ENCODE measurements at places on chromosomes 2 and 18.

- no peak for DNase-seq
Observed at GRCh38 chr2:170152421-170152820, 25.5 kb upstream of the MYO3B start.

DNA sequence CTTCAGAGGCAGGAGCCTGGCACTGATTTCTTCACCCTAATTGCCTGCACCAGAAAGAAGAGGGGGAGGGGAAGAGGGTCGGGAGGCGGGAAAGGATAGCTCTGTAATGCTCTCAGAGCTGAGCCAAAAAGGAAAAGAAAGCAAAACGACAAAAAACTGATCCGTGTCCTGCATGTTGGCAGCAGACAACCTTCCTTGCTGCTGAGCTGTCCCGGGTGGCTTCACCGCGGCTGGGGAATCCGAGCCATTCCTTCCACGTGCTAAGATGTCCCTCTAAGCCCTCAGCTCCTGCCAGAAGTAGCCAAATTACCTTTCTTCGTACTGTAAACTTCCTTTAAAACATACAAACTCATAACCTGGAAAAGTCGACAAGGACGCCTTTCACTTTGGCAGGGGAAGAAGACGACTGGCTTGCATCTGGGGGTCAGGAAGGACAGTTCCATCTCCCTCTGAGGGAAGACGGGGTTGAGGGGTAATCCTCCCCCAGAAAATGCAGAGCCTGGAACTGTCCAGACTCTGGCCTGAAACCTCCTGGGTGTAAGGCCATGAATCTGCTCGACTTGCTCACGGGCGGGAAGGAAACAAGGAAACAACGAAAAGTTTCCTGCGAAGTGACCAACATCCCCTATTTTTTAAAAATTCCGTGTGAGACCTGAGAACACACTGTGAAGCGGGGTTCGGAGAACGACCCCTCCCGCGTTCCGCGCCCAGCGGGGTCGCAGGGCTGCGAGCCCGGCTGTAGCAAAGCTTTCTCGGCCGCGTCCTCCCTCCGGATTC, 7.7 kb downstream of the OTX1 start:
- DNase-seq = no peak

GRCh38 chr2:115036818-115037217, 594.4 kb downstream of the DPP10 start:
- no peak for DNase-seq

DNA sequence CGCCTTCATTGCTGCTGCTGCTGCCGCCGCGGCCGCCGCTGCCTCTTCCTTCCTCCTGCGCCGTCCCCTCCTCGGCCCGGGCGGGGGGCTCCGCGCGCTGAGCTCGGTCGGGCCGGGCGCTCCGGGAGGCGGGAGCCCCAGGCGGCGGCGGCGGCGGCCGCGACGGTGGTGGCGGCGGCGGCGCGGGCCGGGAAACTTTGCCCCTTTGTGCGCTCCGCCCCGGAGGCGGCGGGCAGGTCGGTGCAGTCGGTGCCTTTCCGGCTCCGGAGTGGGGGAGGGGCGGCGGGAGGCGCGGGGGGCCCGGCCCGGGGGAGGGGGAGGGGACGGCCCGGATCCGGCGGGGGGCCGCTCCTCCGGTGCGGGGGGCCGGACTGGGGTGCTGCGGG, 205 bp downstream of the TET3 start:
- DNase-seq = peak; percentile 54

GRCh38 chr2:16069663-16069932, 129.2 kb downstream of the MYCN start:
- DNase-seq = no peak

DNA sequence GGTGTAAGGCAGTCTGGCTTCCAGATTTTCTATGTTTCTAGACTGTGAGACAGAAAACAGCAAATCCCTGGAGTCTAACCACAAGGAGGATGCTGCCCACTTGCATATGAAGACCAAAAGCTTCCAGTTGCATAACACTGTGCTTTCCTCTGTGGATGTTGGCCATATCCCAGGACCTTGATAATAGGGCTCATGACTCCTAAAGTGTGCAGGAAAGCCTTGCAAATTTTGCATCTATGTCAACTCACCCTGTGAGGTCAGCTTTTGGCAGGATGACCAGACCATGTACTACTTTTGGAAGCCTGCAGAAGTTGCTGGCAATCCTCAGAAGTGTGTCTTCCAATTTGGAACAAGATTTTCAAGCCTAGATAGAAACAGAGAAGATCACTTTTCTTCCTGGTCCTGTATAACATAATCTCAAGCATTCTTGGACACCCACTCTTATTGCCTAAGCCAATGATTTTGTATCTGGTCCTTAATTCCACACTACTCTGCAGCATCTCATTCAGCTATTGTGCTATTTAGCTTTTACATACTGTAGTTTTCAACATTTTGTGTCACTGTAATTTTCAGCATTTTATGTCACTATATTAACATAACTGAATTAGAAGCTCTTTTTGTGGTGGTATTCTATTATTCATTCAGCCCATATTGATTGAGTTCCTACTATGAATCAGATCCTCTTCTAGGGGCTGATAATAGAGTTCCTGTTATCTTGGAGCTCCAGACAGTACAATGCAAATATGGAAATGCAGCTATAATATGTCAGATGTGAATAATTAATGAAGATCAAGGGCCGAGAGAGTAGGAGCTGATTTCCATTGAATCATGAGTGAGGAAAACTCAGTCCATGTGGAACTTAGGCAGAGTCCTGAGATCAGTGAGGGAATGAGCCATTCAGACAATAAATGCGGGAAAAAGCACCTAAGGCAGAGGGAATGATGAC, 85.3 kb upstream of the RAB27B start:
- DNase-seq = no peak

GRCh38 chr2:126655500-126656430, at the start of gene GYPC:
GYPC (plus strand) TSS chr2:126656158; CDS start chr2:126656264, 106 bp downstream.
- DNase-seq = peak; percentile 56

DNA sequence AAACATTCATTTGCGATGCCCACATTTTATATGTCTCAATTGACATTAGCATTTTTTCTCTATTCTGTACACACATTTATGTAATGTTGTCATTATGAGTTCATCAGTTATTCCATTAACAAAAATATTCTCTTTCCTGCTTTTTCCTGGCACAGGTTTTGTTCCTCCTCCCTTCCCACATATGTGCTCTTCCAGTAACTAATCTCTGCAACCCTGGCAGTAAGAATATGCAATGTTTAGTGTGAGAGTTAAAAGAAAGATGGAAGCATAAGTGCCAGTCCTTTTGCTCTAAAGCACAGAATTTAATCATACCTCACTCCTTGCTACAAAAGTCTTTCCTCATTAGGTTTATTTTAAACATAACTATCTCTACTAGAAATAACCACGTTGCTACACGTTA, 155.8 kb upstream of the ERBB4 start:
- no peak for DNase-seq

- DNase-seq = no peak
Observed at GRCh38 chr18:69787825-69788547, 159.7 kb downstream of the CD226 start.

DNA sequence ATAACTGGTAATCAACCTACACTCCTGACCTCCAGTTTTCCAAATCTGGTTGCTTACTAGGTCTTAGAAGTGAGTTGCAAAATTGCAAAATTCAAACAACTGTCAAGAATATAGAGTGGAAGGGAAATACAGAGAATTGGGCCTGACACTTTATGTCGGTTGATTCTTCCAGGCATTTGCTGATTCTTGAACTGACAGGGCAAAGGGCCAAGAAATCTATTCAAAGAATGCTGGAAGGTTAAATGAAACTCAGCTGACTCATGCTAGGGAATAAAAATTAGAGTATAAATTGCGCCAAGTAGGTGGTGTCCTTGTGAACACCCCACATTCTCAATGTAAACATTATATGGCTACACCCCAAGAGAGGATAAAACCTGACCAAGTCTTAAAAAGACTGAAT, 21.5 kb upstream of the ZSCAN30 start:
- no peak for DNase-seq

DNA sequence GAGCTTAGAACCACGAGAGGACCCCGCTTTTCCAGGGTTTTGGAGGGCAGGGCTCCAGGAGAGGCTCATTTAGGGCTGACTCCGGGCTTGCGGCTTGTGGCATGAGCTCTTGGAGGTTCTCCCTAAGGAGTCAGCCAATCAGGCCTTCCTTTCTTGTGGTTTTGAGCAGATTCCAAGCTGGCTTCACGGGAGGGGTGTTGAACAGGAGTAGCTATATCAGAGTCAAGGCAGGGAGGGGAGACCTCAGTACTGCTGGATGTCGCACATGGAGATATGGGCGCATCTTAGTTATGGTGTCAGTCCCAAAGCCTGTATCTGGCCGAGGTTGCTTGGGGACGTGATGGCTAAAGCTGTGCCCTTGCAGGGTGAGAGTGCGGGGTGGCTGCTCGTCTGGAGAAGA, 98.6 kb downstream of the AGAP1 start:
- no peak for DNase-seq

GRCh38 chr2:175575346-175576258, 394.1 kb upstream of the ATP5MC3 start:
- DNase-seq = no peak

DNA sequence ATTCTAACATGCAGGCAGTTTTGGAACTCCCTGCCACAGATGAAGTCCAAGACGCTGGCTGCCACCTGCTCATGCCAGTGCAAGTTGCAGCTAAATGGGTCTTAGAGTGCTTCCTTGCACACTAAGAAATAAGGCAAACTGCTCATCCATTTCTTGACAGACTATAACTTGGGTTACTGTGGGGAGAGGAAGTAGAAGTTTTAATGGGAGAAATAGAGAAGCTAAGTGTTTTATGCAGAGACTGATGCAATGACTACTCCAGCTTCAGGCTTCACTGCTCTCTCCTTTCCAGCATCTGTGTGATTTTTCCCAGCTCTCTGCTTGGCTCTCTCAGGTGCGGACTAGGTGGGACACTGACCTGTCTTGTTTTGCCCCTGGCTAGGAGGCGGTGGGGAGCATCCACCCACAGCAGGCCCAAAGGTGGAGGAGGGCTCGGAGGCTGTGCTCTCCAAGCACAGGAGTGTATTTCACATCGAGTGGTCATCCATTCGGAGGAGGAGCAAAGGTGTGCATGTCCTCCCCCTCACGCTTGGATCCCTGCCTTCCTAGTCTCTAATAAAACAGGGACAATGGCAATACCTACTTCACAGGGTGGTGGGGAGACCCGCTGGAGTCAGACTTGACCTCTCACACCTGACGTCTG, 48.2 kb downstream of the SLC14A2 start:
- no peak for DNase-seq

GRCh38 chr2:77469106-77469505, 53.1 kb downstream of the LRRTM4 start:
- no peak for DNase-seq

GRCh38 chr2:126699018-126699417, 43.1 kb downstream of the GYPC start:
- no peak for DNase-seq

DNA sequence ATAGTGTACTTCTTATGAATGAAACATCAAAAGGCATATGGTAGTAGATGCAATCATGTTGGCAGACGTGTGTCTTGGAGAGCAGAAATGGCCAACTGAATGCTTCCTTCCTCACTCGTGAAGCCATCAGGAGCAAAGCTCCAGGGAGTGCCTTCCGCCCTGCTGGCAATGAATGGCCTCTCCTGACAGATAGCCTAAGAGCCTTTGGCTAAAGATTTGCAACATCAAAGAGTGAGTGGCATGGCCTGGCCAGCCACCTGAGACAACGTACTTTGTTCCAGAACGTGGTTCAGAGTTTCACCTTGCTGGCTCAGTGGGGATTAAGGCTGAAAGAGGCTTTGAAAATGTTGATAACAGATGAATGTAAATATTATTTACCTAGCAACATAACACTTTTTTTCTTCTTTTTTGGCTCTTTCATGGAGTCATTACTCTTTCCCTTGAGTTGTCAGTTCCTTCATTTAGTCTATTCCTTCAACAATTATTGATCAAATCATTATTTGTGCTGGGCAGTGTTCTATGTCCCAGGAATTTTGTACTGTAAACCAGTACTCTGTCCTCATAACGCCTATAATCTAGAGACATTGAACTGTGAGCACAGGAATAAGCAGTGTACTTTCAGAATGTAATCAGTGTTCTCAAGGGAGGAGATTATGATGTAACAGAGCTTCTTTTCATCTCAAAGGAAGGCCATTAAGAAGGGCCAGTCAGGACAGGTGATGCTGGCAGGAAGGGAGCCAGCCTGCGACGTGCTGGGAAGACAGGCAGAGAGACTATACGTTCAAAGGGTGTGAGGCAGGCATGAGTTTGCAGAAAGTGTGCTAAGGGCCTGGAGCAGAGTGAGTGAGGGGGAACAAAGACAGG, 59.4 kb upstream of the SH3RF3 start:
- DNase-seq = no peak

- no peak for DNase-seq
Observed at GRCh38 chr2:20590704-20591515, 60.0 kb downstream of the HS1BP3 start.

DNA sequence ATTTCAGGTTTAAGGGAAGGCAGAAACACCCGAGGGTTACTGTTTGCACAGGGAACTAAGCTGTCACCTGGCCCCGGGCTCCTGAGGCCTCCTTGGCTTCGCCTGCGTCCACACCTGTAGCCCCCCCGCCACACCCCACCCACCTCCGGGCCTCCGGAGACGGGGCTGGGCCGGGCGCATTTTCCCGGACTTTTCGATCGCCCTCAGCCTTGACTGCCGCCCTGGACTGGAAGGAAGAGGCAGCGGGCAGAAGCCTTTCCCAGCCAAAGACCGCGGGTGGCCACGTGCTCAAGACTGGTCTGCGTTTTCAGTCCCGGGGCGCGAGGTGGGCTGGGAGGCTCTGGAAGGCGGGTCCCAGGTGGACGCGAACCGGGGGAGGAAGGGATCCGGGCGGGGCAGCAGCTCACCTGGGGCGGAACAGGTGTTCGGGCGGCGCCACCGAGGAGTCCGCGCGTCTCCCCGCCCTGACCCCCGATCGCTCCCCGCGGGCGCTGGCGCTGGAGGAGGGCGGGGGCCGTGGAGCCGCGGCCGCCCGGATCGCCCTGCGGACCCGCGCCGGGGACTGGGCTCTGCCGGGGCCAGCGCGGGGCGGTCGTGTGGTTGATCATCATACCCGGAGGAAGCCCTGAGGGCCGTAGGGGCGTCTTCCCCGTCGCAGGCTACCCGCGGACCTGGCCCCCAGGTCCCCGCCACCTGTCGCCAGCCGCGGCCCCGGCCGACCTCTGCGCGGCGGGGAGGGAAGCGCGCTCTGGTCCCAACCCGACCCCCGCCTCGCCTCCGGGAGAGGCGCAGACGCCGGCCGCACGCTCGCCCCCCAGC, 3.2 kb downstream of the ID2 start:
- peak; percentile 41 for DNase-seq

DNA sequence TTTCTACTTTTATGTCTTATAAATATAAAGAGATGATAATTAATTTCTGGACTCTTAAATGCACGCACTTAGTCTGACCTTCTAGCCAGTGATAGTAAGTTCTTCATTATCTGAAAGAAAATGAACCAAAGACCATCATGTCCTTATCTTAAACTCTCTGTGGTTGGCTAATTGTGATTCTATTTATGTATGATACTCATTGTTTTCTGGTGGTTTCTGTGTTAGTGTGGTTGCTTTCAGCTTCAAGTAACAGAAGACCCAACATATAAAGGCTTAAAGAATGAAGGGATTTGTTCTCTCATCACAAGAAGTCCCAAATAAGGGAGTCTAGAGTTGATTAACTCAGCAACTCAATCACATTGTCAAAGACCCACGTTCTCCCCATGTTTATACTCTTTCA, 225.2 kb upstream of the TANK start:
- DNase-seq = no peak
